ENCODE measurements at places on chromosomes 3 and 15.
A peak's percentile ranks its signal among the peaks of the same experiment; 100 is the strongest.

- no peak for DNase-seq
Observed at GRCh38 chr3:179416681-179417080, 34.6 kb downstream of the GNB4 start.

GRCh38 chr3:89787979-89788378, 680.6 kb downstream of the EPHA3 start:
- no peak for DNase-seq

DNA sequence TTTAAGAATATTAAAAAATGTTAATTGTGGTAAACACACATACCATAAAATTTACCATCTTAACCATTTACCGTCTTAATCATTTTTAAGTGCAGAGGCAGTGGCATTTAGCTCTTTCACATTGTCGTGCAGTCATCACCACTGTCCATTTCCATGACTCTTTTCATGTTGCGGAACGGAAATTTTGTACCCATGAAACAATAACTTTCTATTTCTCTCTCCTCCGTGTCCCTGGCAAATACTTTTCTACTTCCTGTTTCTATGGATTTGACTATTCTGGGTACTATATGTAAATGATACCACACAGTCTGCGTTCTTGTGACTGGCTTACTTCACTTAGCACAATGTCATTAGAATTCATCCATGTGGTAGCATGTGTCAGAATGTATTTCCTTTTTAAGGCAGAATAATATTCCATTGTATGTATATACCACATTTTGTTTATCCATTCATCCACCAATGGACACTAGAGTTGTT, 27.9 kb downstream of the AKAP13 start:
- DNase-seq = peak; percentile 59

- no peak for DNase-seq
Observed at GRCh38 chr3:51987568-51987967, 4.2 kb downstream of the ACY1 start.

GRCh38 chr3:62211675-62212429, 161.5 kb downstream of the FEZF2 start:
- DNase-seq = no peak

DNA sequence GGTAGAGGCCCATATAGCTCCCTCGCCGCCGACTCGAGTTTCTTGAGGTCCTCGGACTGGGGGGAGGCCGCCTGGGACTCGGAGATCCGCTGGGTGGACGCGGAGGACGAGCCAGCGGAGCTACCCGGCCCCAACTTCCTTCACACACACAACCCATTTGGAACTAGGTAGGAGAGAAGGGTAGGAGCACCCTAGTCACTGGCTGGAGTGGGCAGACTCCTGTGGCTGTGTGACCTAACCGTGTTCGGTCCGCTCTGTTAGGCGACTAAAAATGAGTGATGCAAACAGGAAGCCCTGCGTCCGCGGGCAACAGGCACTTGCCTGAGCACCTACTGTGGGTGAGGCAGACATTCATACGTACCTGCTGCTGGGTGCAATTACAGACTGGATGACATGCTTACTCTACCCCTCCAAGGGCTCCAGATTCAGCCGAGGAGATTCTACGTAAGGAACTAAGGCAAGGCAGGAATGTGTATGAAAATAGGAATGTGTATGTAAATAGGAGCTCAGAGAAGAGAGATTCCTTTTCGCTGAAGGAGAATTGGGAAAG, 4.6 kb upstream of the SIN3A start:
- peak; percentile 62 for DNase-seq

DNA sequence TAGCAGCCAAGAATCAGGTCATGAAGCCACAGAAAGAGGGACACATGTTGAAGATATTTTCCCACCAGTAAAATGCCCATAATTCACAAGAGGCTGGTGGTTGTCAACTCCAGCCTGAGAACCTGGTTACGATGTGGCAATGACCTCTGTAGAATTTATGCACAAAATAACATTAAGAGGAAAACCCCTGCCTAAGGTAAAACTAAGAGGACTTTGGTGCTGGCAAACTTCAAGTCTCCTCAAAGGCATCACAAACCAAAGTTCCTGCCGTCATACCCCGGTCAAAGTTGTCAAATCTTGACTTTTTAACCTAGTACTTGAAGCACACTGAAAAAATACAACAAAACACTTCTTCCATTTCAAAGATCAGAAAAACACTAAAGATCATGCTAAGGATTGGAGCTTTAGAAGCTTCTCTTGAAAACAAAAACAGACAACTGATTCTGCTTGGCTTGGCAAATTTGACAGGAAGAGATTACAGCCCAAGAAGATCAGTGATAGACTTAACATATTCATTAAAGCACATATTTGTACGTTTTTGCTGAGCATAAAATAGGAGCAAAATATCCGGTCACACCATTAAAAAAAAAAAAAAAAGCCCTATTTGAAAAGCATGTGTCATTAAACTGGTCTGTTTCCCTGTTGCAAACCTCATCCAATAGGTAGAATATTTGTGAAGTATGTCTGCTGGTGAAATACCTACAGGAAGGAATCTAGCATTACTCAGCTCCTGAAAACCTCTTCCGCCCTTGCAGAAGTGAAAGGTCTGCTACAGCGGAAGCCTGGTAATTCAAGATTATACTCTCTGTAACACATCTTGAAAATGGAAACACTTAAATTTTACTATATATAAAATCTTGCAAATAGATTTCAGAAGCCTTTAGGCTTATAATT, 22.8 kb downstream of the EIF4E3 start:
- DNase-seq = peak; percentile 54

- no peak for DNase-seq
Observed at GRCh38 chr15:97672586-97672985, 287.9 kb upstream of the ARRDC4 start.

DNA sequence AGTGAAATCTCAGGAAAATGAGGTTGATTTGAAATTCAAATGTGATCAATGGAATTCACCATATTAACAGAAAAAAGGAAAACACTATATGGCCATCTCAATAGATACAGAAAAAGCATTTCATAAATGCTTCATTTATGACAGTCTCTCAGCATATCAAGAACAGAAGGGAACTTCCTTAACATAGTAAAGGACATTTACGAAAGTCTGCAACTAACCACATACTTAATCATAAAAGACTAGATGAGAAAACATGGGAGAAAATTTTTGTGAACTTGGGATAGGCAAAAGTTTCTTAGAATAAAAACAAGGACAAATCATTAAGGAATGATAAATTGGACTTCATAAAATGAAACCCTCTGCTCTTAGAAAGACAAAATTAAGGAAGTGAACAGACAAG, 24.7 kb upstream of the TIPARP start:
- DNase-seq = no peak

- no peak for DNase-seq
Observed at GRCh38 chr3:171225165-171225564, 198.6 kb upstream of the SLC2A2 start.

DNA sequence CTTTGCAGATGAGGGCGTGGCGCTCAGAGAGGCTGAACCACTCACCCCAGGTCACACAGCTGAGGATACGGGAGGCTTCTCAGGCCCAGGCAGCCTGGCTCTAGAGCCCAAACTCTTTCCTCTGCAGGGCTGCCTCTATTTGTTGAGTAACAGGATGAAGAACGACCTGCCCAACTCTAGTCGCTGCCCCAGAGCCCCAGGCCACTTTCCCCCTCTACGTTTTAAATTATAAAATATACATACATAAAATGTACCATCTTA, 19.2 kb upstream of the ZXDC start:
- DNase-seq = no peak

DNA sequence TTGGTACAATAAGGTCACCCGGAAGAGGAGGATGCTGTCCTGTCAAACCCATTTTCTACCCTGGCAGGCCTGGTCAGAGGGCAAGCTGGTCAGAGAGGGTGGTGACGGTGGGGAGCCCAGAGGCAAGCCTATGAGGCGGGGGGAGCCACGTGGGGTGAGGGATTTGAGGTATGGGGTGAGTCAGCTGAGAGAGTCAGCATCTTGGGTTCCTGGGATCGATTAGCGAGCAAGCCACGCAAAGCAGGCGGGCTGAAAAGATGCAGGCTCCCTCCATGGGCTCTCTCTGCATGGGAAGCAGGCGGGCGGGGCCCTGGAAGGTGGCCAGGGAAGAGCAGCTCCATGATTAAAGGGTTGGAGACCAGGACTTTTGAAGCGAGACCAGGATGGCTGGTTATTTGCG, 48.1 kb downstream of the MAGEF1 start:
- DNase-seq = no peak

DNA sequence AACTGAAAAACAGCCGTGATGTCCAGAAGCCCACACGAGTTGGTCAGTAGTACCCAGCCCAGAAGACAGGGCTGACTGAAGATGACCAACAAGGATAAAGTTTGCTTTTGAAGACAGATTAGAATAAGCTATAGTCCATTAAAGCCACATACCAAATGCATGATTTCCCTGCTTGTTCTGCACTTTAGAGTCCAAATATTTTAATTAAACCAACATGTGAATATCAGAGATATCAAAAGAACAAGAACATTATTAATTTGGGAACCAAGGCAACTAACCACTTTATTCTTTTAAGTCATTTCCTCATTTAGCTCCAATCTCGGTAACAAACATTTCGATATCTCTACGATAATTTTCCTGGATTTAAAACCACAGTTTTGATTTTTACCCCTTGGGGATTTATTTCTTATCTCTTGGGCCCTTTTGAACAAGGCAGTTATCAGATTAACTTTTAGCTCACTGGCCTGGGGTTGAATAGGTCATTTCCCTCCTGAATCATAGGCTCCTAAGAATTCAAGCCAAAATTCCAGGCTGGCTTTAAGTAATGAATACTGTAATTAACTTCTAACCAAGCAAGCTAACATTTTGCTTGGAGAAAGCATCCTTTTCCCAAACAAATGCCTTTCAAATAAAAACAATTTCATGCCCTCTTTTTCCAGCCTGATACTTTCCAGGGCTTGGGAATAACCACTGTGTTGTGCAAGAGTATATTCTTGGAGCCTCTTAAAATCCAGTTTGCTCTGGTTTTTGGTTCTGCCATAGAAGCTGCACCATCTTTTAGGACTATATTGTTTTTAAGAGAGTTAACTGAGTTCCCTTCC, 102.9 kb upstream of the NR2E3 start:
- DNase-seq = no peak

GRCh38 chr3:31305340-31305739, 227.4 kb upstream of the STT3B start:
- DNase-seq = no peak

- DNase-seq = no peak
Observed at GRCh38 chr15:71914092-71914491, 103.7 kb downstream of the NR2E3 start.

DNA sequence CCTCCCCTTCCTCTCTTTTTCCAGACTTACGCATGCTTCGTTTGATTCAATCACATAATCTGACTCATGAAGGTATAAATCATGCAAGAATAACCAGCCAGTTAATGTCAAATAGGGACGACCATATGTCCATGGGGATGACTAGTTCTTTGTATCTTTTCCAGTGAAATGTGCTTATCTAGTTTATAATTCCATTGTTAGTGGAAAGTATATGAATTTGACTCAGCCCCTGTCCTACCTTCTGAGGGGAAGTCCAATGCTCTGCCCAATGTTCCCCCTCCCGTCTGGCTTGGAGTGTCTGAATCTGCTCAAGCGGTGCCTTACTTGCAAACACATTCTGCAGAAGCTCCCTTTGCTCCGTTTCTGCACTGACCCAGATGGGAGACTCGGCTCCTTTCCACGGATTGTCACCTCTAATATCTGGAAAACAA, 55.0 kb upstream of the EPHB3 start:
- DNase-seq = no peak

GRCh38 chr15:60695713-60696522, 217.0 kb upstream of the ICE2 start:
- DNase-seq = peak; percentile 44

DNA sequence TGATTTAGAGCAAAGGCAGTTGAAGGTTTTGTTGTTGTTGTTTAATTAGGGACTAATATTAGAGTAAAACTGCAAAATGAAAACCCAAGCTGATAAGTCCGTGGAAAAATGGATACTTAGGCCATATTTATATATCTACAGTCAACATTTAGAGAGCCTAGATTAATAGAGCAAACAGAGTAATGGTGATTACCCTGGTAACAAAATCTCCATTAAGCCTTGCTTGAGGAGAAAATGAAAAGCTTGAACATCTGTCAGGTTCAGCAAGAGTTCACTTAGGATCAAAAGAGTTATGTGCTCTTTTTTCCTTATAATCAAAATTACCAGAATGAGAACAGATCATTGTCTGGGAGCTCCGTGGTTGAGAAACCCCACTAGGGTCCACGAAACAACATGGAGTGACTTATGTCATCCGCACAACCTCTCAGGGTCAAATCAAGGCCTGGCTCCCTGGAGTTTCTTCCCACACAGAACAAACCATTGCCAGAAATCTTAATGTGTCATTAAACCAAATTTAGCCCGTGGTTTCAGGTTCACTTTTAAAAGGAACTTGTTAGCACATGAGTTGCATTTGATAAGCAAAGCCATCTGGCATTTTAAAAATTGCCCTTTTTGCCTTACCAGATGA, 381.2 kb downstream of the GABRB3 start:
- no peak for DNase-seq

DNA sequence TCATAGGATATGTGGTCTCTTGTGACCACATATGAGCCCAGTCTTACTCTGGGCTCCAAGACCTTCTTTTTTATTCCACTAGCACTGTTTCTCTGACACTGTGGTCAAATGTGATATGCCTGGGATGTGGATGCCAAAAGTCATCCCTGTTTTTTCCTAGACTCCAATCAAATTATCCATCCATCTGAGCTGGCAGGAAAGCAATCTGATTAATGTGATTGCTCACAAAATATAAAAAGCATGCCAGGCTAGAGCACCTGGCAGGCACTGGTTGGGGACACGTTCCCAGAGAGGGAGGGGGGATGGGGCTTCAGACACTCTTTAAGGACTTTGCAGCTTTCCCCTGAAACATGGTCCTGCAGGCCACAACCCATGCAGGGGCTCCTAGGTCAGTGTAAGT, 3.1 kb upstream of the CFAP100 start:
- DNase-seq = no peak

- DNase-seq = peak; percentile 75
Observed at GRCh38 chr15:40421246-40422157, 15.9 kb downstream of the IVD start.

- peak; percentile 21 for DNase-seq
Observed at GRCh38 chr15:56174649-56175048, 69.0 kb downstream of the RFX7 start.

DNA sequence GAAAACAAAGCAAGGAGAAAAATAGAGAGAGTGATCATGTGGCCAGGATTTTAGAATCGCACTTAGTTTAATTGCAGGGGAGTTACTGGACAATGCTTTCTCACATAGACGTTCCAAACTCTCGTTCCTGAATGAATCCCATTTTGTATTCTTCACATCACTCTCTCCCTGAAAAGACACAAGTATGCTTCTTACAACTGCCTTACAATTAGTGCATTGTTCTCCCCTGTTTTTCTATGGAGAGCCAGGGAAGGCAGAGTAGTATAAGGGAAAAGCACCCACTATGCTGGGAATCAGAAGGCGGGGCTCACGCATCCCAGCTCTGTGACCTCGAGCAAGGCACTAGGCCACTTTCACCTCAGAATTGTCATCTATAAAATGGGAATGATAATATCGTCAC, 14.4 kb downstream of the TMOD2 start:
- no peak for DNase-seq

Data from CD4-positive, alpha-beta T cell treated with Interferon alpha-2 for 1 hour (primary cell).